Transverse colon (tissue), 4 donors: ENCODE measurements at places on chromosomes 1 and 21.

- DNase-seq = no peak
Measured at GRCh38 chr1:97457446-97458089, 463.3 kb downstream of the DPYD start.

DNA sequence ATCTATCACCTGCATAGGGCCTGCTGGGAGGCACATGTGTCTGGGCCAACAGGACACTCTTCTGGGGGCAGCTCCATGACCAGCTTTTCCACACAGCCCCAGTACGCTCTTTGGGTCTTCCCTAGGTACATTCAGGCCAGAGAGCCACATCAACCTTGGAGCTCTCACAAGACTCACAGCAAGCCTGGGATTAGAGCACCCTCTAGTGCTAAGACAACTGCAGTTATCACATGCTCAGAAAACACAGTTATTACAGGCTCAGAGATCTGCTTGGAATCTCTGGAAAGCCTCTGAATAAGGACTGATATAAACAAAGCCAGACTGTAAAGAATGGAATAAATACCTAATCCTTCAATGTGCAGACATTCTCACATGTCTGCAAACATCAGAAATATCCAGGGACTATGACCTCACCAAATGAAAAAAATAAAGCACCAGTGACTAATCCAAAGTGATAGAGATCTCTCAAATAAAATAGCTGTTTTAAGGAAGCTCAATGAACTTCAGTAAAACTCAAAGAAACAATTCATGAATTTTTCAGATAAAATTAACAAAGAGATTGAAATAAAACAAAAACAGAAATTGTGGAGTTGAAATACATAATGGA, 563.9 kb upstream of the NR5A2 start:
- no peak for DNase-seq

DNA sequence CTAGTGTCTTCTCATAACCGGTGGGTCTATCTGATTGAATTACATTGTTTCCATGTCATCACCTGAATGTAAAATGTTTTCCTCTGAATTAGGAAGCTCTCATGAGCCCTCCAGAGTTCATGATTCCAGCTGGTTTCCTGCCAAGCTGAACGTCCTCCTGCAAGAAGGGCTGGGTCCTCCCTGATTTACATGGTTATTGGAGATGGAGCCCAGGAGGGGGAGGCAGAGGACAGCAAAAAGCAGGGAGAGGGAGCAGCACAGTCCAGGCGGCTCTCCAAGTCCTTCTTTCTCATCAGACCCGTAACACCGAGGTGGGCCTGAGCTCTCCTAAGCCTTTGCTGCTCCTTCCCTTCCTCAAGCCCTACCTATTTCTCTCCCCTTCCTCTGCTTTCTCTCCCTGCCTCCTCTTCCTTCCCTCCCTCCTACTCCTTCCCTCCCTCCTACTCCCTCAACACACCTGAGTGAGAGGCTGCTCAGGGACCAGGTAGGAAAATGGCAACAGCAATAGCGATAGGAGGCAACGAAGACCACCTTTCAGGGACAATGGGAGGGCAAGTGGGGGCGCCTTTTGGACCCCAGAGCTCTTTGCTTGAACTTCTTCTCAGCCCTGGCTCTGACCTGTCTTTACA, 265.9 kb downstream of the PRDM2 start:
- DNase-seq = peak; percentile 41

- DNase-seq = no peak
Measured at GRCh38 chr1:114435088-114435715, 75.8 kb downstream of the TRIM33 start.

DNA sequence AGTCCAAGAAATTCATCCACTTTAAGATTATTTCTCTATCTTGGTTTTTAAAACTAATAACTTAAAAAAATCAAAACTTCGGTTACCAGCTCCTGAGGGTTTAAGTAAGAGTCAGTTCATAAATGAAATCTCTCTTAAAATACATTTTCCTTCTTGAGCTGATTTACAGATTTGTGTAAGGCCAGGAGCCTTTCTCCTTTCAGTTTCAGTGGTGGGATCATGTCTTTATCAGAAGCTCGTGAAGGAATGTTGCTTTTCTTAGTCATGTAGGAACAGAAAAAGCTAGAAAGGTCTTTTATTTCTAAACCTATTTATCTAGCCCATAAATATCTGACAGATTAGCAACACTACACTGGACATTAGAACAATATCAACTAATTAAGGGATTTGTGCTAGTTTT, 390.2 kb downstream of the GPATCH2 start:
- DNase-seq = no peak
